ENCODE measurements at places on chromosomes 6 and 20.

DNA sequence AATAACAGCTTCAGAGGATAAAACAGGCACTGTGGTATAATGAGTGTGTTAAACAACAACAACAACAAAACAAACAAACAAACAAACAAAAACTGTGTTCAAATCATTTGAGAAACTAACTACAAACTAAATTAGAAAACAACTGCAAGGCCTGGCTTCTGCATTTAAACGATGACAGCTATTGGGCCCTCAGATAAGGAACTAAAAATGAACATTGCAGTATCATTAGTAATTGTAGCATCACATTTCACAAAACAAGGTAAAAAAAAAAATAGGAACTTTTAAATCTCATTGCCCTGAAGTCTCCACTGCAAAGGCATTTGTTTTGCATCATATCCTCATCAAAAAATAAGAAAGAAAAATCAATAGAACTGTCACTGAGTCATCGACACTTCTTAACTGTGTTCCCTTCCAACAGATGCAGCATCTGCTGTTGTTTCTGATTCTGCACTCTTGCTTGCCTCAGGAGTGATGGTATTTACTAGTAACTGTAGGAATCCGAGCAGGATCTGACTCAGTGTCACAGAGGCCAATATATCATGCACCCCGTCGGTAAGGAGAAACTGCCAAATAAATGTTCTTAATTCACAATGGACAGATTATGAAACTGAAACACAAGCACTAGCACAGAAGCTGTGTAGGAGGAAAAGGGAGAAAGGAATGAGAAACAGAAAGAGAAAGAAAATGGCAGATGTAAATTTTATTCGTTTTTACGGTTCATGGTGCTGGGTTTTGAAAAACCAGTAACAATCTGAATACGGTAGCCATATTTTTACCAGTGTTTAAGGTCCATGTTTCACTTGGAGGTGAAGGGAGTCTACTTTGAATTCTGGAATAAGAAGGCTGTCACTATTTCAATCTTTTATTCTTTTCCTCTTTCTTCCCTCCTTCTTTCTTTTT lies 365.7 kb upstream of the EPHA7 start:
- no peak for DNase-seq

GRCh38 chr6:53979468-53980067 lies 131.7 kb upstream of the MLIP start:
- peak; percentile 32 for DNase-seq

- no peak for DNase-seq
These were observed 187.8 kb upstream of the JAG1 start for GRCh38 chr20:10861619-10862018.

DNA sequence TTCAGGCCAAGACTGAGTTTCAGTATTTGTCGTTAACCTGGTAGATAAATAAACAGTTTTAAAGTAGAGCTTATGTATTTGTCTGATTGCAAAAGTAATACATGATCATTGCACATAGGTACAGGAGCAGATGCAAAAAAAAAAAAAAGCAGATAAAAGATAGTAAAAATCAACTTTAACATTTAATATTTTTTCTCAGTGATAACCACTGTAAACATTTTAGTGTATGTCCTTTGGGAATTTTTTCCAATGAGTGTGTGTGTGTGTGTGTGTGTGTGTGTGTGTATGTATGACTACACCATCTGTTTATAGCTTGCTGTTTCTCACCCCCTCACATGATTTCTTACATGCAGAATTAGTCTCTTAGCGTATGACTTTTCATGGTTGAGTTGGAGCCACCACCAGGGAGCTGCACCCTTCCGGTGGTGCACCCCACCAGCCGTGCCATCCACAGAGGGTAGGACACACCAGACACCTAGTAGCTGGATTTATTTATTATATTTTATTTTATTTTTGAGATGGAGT lies 26.3 kb downstream of the WRNIP1 start:
- DNase-seq, result no peak

GRCh38 chr6:159984268-159984786 lies 15.4 kb downstream of the IGF2R start:
- DNase-seq, result no peak

GRCh38 chr6:148365041-148365440 lies 22.4 kb downstream of the SASH1 start:
- DNase-seq, result no peak

DNA sequence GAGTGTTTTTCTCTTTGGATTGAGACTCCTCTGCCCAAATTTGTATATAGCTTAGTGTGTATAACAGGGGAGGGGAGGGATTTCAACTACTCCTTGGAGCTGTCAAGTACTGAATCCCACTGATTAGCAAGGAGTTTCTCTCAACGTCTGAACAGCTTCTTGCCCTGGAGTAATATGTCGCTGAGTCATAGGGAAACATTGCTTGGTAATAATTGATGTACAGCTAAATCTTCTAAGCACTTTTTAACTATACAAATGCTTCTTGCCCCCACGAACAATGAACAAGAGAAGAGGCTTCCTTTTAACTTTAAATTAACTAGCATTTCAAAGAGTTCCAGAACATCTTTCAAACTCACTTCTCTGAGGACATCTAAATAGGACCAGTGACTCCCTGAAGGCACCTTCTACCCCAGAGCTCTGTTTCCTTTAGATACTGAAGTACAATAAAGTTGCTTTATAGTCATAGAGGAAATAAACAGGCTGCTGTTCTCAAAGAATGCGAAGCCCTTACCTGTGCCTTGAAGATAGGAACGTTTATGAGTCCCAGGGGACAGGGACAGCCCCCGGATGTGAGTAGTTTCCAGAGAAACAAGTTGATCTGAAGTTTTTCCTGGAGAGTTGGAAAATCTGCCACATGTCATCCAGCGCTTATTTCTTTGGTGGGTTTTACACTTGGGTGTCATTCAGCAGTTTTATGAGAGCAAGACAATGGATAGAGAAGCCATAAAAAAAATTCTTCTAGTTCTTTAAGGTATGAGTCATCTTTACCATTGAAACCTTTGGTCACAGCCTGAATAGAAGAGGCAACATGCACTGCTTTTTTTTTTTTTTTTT lies 462.5 kb upstream of the BTBD3 start:
- no peak for DNase-seq
